NB4 (cell line): ENCODE measurements at places on chromosomes 4 and X.
A peak's percentile ranks its signal among the peaks of the same experiment; 100 is the strongest.

DNA sequence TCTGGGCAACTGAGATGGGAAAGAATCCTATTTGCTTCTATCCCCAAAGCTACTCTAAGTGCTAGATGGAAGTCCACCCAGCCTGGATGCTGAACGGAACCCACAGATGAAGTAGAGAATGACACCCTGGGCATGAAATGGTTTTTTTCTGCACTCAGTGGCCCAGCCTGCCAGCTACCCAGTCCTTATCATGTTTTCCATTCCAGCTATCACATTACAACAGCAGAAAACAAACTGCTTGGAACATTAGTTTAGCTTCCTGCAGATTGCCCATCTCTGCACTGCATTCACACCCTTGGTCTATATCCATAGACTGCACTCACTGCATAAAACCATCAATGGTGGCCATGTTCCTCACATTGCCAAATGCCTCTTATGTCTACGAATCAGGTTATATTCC lies 79.1 kb downstream of the NYX start:
- no peak for DNase-seq

GRCh38 chr4:158865520-158866177 lies 96.8 kb downstream of the FNIP2 start:
- no peak for DNase-seq

DNA sequence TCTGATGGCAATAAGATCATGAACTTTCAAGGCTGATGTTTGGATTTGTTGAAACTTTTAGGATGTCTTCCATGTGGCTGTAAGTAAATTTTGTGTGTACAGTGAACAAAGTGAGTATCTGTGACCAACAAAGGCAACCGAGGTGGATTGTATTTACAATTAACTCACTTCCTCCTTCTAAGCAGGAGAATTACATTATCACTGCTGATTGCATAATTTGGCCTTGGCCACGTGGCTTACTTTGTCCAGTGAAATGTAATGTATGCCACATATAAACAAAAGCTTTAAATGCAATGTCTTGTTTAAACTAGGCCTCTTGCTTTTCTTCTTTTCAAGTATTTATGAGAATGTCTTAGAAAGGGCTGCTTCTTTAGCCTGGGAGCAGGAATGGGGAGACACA lies 66.3 kb upstream of the MAD2L1 start:
- peak; percentile 65 for DNase-seq

GRCh38 chrX:140180585-140180984 lies 215.3 kb upstream of the CXorf66 start:
- DNase-seq, result no peak

- peak; percentile 56 for DNase-seq
Observed at GRCh38 chrX:12701628-12702027, 89.6 kb upstream of the PRPS2 start.

- no peak for DNase-seq
Observed at GRCh38 chr4:124157396-124158083, 555.0 kb downstream of the ANKRD50 start.

GRCh38 chr4:15035159-15035558 lies 32.9 kb downstream of the CPEB2 start:
- DNase-seq, result no peak

DNA sequence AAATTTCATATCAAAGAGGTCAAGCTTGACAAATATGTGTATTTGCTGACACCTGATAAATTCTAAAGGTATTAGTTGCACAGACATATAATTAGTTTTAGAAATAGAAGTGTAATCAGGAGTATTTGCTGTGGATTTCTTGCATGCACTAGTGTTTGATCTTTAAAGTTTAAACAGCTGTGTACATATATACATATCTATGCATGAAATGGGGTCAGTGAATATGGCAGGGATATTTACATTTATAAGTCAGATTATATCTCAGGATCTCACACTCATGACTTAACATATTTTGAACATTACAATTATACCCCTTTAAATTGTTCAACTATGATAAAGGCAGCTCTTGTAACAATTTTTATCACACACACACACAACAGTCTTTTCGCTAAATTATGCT lies 547.4 kb upstream of the ACTRT1 start:
- DNase-seq, result no peak

DNA sequence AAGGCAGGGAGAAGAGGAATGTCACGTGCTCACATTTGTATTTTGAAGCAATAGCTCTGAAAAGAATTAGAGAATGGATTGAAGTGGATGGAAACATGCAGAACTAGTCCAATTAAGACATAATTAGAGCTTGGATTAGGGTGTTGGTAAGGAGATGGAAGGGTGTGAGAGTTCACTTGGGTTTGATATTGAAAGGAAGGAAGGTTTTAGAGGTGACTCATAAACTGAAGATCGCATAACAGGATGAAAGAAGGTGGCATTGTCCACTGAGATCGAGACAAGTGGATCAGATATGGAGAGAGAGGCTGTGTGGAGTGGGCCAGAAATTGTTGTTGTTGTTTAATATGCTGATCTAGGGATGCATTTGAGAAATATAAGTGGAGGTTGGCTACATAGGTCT lies 244.0 kb upstream of the SMIM31 start:
- DNase-seq, result peak; percentile 61

DNA sequence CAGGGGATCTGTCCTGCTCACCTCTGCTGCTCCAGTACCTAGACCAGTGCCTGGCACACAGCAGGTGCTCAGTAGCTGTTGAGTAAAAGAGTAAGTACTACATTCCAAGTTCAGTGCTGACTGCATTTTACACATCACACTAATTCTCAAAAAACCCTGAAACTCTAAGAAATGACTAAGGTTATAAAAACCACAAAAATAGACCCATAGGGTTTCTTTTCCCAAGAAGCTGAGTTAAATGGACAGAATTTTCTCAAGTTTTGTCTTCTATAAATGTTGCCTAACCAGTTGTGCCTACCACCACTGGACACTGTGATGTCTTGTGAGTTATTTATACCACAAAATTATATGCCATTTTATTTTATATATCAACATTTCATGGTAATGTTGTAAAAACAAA lies 78.9 kb upstream of the RXFP1 start:
- DNase-seq, result no peak

- DNase-seq, result no peak
Observed at GRCh38 chr4:168876106-168876505, 133.9 kb downstream of the CBR4 start.

GRCh38 chrX:100449696-100450608 lies 39.9 kb upstream of the PCDH19 start:
- DNase-seq, result peak; percentile 0

DNA sequence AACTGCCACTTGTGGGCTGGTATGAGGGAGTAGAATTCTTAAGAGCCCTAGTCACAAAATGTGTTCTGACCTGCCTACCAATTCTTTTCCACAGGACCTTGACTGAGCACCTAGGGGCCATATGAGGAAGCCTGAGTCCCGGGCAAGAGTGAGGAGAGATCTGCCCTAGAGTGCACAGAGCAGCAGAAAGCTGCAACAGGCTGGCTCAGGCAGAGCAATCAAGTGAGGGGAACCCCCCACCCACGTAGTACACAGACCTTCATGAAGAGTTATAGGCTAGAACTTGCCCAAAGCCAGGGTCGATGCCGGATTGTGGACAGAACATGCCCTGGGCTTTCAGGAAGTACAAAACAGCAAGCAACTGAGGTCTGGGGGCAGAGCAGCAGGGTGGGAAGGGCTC lies 117.0 kb downstream of the SPOCK3 start:
- DNase-seq, result no peak

DNA sequence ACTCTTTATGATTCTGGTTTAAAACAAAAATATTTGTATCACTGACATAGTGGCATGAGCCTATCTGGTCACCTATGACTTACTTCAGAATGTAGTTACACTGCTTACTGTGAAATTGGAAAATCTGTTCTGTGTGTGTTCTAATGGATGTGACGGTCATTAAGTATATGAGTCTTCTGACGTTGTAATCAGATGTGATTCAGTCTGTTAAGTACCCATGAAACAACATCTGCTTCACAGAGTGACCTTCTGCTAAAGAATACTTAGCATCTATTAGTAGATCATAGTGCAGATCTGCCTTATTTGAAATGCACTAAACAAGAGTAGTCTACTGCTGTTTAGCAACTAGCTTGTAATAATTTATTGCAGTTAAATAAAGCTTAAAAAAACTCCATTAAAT lies 317.1 kb downstream of the DCTD start:
- DNase-seq, result no peak

GRCh38 chr4:40292313-40292759 lies 42.8 kb upstream of the CHRNA9 start:
- DNase-seq, result peak; percentile 75

DNA sequence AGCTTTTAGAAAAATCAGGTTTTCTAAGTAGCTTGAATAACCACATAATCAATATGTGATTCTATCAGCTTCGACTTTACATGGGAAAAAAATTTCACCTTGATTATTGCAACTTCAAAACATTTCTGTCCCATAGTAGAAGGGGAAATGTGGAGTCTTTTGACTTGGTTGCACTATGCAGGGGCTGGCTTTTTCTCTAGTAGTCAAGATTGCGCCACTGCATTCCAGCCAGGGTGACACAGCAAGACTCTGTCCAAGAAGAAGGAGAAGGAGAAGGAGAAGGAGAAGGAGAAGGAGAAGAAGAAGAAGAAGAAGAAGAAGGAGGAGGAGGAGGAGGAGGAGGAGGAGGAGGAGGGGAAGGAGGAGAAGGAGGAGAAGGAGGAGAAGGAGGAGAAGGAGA lies 84.9 kb downstream of the MAML3 start:
- peak; percentile 43 for DNase-seq

- DNase-seq, result no peak
Observed at GRCh38 chr4:30718641-30719453, 1.3 kb upstream of the PCDH7 start.

GRCh38 chrX:107894038-107894437 lies 68.4 kb downstream of the MID2 start:
- peak; percentile 53 for DNase-seq

- DNase-seq, result no peak
Observed at GRCh38 chr4:23235628-23236390, 543.1 kb downstream of the GBA3 start.

DNA sequence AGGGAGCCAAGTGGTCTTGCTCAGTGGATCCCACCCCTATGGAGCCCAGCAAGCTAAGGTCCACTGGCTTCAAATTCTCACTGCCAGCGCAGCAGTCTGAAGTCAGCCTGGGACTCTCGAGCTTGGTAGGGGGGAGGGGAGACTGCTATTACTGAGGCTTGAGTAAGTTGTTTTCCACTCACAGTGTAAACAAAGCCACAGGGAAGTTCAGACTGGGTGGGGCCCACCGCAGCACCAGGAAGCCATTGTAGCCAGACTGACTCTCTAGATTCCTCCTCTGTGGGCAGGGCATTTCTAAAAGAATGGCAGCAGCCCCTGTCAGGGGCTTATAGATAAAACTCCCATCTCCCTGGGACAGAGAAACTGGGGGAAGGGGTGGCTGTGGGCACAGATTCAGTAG lies 721.0 kb upstream of the NDST4 start:
- no peak for DNase-seq

DNA sequence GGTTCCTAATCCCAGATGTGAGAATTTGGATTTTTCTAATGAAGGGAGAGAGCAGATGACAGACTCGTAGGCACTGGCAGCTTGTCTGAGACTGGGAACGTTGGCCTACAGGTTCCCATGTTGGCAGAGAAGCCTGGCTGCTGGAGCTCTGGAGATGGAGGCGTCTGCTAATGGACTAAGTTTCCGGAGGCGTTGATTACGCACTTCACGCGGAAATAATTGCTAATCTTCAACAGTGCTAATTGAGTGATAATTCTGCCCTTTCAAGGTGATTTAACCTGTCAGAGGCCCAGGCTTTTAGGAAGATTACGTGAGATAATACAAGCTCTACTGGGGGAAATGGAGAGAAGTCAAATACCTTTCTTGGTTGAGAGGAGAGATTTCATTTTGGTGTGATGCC lies 77.4 kb downstream of the PSAPL1 start:
- DNase-seq, result no peak

DNA sequence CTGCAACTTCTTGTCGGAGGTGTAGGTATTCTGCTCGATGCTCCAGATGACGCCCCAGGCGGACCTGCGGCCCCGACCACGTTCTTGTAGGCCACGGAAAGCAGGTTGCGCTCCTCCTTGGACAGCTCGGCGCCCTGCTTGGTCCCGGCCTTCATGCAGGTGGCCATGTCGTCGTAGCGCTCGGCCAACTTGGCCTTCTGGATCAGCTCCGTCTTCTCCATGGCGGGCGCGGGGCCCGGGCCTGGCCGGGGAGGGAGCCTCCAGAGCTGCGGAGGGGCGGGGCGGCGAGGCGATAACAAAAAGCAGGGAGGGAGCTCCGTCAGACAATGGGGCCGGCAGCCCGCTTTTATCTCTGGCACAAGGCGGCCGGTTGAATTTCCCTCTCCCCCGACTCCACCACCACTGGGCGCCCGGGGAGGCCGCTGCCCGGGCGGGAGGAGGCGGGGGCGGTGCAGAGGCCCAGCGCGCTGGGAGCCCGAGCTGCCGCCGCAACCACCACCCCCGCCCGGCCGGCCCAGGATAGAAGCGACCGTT lies 28.3 kb upstream of the DRP2 start:
- no peak for DNase-seq

GRCh38 chrX:153628665-153629064 lies 18.3 kb upstream of the DUSP9 start:
- DNase-seq, result no peak

DNA sequence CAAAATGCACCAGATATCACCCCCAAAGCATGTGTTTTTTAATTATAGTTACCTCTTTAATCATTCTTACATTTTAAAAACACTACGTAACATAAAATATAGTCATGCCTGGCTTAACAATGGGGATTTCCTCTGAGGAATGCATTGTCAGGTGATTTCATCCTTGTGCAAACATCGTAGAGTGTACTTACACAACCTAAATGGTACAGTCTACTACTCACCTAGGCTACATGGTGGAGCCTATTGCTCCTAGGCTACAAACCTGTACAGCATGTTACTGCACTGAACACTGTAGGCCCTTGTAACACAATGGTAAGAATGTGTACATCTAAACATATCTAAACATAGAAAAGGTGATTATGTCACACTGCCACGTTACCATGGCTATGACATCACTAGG lies 208.6 kb downstream of the SPOCK3 start:
- no peak for DNase-seq

- no peak for DNase-seq
Observed at GRCh38 chr4:3449574-3450534, 8.1 kb downstream of the HGFAC start.

DNA sequence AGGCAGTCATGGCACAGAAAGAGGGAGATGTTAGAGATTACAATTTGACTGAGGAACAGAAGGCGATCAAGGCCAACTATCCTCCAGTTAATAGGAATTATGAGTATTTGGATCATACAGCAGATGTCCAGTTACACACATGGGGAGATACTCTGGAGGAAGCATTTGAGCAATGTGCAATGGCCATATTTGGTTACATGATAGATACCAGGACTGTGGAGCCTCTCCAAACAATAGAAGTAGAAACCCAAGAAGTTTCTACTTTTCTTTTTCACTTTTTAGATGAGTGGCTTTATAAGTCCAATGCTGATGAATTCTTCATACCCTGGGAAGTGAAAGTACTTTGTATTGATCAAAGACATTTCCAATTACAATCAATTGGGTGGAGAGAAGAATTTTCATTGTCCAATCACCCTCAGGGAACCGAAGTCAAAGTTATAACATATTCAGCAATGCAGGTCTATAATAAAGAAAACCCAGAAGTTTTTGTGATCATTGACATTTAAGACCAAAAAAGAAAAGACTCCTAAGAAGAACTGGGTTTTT lies 139.1 kb downstream of the MAB21L2 start:
- DNase-seq, result no peak
